ENCODE measurements at places on chromosomes 6 and 20.

- DNase-seq, result no peak
Observed at GRCh38 chr6:113805811-113806495, 51.2 kb upstream of the MARCKS start.

DNA sequence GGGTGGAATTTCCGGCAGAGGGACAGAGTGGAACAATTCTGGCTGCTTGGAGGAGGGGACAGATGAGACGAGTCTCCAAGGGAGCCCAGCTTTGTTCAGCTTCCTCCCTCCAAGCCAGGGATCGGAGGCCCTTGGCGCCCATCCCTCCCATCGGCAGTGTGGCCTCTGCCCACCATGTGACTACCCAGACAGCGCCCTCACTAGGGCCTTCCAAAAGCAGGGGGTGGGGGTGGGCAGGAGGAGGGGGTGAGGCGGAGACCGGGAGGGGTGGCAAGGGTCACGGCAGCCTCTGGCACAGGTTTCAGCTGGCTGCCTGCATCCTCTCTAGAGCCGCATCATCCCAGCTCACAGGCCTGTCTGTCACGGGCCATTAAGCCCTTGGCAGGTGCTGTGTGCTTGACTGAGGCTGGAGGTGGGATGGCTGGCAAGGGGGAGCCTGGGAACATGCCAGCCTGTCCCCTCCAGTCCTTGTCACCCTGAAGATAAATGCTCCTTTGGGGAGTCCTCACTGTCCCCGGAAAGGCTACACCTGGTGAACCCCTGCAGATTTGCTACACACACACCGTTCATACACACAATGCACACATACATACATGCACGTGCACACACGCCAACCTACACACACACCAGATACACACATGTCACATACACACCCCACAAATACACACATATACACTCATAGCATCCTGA is 6.2 kb upstream of the FGD2 start:
- no peak for DNase-seq

DNA sequence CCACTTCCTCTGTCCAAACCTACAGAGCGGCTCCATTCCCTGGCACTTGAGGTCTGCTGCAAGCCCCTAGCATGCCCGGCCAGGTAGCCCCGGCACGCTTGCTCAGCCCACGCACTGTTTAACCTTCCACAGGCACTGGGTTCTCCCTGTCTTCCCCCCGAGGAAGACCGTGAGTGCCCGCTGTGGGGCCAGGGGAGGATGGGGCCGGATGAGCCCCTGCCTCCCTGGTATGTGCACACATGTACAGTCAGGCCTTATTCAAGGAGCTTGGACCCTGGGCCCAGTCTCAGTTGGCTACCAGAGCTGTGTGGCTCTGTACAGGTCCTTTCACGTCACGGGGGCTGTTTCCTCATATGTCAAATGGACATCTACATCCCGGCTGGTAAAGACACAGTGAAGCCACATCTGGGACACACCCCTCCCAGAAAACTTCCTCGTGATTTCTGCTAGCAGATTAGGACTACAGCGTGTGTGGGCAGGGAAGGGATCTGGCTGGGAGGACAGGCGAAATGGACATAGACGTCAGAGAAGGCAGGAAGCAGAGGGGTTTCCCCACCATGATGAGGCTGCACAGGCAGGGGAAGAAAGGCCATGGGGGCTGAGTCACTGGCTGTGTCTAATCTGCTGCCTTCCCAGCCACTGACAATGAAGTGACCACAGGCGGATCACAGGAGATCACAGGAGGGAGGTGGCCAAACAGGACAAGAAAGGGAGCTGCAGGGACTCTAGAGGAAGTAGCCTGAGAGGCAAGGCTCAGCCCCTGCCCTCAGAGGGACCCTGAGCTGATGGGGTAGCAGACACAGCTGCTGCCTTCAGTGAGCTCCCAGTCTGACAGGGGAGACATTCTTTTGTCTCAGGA is 62.9 kb downstream of the MRPL14 start:
- DNase-seq, result no peak

DNA sequence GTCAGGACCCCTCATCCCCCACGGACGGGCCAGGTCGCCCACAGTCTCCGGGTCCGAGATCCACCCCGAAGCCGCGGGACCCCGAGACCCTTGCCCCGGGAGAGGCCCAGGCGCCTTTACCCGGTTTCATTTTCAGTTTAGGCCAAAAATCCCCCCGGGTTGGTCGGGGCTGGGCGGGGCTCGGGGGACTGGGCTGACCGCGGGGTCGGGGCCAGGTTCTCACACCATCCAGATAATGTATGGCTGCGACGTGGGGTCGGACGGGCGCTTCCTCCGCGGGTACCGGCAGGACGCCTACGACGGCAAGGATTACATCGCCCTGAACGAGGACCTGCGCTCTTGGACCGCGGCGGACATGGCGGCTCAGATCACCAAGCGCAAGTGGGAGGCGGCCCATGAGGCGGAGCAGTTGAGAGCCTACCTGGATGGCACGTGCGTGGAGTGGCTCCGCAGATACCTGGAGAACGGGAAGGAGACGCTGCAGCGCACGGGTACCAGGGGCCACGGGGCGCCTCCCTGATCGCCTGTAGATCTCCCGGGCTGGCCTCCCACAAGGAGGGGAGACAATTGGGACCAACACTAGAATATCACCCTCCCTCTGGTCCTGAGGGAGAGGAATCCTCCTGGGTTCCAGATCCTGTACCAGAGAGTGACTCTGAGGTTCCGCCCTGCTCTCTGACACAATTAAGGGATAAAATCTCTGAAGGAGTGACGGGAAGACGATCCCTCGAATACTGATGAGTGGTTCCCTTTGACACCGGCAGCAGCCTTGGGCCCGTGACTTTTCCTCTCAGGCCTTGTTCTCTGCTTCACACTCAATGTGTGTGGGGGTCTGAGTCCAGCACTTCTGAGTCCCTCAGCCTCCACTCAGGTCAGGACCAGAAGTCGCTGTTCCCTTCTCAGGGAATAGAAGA is 978 bp downstream of the HLA-A start:
- no peak for DNase-seq

- DNase-seq, result no peak
Observed at GRCh38 chr20:1905693-1906092, 10.5 kb downstream of the SIRPA start.

DNA sequence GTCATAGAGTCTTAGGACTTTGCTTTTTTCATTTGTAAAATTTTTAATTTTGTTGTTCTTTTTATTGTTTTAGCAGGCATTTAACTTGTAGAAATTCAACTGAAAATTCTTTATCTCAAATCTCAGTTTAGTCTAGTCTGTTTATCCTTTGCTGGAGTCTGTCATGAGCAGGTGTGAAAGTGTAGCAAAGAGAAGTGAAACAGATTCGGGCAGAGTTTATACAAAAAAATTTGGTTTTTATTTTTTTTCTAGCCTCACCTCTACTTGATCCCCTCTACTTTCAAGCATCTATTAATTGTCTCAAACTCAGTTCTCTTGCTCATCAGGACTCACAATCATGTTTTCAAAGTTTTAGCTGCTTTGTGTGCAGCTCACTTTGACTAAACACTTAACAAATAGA is 655.2 kb downstream of the HDGFL1 start:
- DNase-seq, result no peak

- no peak for DNase-seq
Observed at GRCh38 chr6:149112976-149113375, 204.5 kb upstream of the TAB2 start.

DNA sequence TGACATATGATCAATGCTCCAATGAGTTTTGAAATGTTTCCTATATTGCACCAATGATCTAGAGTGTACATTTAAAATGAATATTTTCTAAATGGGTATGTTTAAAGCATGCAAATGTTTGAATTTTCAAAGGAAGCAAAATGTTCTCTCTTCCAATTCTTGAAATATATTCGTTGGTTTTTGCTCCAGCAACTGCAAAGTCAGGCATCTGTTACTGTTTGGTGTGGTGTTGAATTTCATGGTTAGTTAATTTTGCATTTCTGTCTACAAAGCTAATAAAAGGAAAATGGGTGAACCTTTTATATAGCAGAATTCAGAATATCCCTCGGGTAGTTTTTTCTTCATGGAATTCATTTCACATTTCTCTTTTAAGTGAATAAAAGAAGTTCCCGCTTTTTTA is 1018.3 kb downstream of the GRIK2 start:
- DNase-seq, result no peak

- DNase-seq, result no peak
Observed at GRCh38 chr6:53326372-53327016, 22.3 kb downstream of the ELOVL5 start.

- no peak for DNase-seq
Observed at GRCh38 chr20:8796088-8796660, 272.7 kb upstream of the PLCB4 start.

DNA sequence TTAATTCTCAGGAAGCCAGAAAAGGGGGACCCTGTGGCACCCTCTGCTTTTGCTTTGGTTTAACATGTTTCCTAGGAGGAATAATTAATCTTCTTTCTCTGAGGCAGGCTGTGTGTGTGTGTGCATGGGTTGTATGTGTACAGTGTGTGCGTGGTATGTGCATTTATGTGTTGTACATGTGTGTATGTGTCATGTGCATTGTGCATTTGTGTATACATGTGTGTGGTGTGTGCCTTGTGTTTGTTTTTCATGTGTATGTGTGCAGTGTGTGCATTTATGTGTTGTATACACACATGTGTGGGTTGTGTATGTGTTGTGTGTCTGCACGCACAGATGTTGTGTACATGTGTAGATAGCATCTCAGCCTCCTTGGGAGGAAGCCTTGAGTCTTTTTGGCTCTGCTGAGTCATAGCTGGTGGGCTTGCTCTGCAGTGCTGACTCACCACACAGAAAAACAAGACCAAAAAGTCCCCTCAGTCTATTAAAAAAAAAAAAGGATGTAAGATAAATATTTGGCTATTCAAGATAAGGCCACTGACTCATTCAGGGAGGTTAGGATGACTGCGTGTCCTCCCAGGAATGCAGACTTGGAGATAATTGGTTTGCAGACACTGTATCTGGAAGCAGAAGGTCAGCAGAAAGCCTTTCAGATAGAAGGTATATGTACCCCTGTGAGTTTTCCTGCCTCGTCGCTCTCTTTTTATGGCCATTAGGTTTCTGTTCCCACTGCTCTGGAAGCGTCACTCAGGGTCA is 58.6 kb downstream of the SYNJ2 start:
- DNase-seq, result peak; percentile 21

GRCh38 chr6:45982280-45983036 is 33.2 kb downstream of the CLIC5 start:
- DNase-seq, result no peak

DNA sequence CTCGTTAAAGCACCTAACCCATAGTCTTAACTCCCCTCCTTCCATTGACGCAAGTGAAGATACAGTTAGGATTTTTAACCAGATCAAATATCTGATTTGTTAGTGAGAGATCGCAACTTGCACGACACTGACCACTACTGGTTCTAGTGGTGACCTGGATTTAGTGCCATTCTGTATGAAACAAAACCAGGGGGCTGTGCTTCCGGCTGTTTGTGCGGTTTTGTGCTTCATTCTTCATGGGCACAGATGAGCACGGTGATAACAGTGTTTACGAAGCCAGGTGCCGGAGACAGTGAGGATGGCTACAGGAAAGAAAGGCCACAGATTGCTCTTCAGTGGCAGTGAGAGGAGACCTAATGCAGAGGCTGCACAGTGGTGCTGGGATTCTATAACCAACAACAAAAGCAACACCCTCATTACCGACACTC is 75.5 kb downstream of the NOL4L start:
- peak; percentile 56 for DNase-seq
